HEK293T (cell line): ENCODE measurements at places on chromosomes 2 and 18.

GRCh38 chr2:128286011-128286721 lies 32.5 kb downstream of the HS6ST1 start:
- no peak for DNase-seq

DNA sequence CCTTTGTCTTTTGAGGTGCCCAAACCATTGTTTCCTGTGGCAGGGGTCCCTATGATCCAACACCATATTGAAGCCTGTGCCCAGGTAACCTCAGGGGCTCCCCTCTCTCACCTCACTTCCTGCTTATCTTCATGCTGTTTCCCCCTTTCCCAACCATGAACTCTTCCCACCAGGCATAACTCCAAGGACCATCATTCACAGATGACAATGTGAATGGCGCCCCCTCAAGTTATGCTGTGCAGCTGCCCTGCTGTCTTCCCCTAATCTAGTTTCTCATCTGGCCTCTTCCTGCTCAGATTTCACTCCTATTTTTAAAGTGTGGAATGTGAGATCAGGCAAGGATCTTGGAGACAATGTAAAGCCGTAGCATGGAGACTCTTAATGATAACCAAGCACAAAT lies 1.4 kb downstream of the GMPPA start:
- DNase-seq, result no peak

- DNase-seq, result peak; percentile 5
These were observed 465.5 kb upstream of the FSHR start for GRCh38 chr2:49619804-49620203.

DNA sequence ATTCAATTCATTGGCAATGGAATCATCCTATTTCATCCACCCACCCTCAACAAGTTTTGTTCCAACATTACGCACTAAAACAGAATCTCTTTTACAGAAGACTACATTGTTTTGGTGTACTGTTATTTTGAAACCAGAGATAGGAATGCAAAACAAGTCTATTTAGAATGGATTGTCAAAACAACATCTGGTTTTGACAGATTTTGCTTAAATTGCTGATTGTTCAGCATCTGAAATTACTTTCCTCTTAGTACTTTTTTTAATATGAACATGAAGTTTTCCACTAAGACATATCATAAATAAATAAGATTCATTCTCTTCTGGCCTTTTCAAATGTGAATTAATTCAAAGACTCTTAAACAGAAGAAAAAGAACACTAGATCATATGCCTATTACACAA lies 323.9 kb upstream of the TFPI start:
- DNase-seq, result no peak

- no peak for DNase-seq
These were observed 313.9 kb downstream of the EXOC6B start for GRCh38 chr2:72511906-72512305.
